ENCODE measurements at places on chromosomes 1 and 21.

GRCh38 chr1:67629370-67630075, 55.5 kb upstream of the GADD45A start:
- DNase-seq, result no peak

GRCh38 chr1:18991585-18991984, 35.1 kb upstream of the IFFO2 start:
- DNase-seq, result no peak

- no peak for DNase-seq
These were observed 9.9 kb upstream of the HAO2 start for GRCh38 chr1:119358636-119359035.

- no peak for DNase-seq
These were observed 10.4 kb downstream of the RPL11 start for GRCh38 chr1:23701996-23702395.

DNA sequence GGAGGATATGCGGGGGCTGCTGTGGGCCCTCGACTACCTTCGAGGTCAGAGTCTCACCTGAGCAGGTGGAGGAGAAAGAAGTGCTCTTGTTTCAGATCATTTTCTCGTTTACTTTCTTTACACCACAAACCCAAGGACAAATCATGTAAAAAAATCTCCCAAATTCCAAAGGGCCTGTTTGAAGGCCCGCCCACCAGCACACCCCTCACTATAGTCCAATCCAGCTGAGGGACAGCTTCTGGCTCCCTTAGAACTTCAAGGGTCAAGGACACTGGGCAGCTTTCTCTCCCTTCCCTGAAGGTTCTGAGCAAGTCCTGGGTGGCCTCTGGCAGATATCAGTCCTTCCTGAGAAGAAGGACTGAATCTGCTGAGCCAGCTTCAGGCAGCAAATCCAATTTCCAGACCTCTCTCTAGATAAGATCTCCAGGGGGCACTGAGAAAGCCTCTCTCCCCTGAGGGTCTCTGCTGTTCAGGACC, 5.5 kb downstream of the STK40 start:
- DNase-seq, result no peak

- DNase-seq, result no peak
These were observed 91.8 kb upstream of the KAZN start for GRCh38 chr1:14506471-14507255.

- no peak for DNase-seq
These were observed 158.8 kb upstream of the SGIP1 start for GRCh38 chr1:66375125-66375524.

GRCh38 chr1:42886800-42887199, 40.4 kb downstream of the ZNF691 start:
- no peak for DNase-seq

GRCh38 chr1:177355575-177355974, 184.8 kb downstream of the BRINP2 start:
- no peak for DNase-seq

DNA sequence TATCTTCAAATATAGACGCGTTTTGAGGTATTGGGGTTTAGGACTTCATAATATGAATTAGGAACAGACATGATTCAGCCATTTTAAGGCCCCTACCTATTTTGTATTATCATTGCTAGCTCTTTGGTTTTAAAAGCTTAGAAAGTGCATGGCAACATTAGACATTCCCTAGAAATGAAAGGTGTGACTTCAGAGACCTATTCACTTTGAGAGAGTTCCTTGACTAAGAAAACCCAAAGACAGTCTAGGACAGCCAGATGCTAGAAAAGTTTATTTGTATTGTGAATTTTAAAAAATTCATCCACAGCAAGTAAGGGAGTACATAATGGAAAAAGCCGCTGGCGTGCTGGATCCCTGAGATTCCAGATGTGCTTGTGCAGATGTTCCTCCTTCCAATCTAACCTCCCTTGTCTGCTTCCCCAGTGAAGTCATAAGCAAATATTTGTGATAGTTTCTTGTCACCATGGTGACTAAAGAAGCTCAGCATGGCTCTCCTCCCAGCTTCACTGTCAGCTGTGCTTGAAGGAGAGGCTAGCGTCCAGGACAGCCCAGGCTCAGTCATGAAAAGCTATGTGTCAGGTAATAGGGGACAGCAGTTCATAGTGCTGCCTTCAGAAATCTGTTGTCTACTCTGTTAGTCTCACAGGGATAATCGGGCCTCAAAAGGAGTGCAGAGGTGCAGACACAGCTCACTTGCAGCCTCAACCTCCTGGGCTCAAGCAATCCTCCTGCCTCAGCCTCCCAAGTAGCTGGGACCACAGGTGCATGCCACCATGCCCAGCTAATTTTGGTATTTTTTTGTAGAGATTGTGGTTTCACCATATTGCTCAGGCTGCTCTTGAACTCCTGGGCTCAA, 34.8 kb downstream of the KPNA6 start:
- peak; percentile 38 for DNase-seq

DNA sequence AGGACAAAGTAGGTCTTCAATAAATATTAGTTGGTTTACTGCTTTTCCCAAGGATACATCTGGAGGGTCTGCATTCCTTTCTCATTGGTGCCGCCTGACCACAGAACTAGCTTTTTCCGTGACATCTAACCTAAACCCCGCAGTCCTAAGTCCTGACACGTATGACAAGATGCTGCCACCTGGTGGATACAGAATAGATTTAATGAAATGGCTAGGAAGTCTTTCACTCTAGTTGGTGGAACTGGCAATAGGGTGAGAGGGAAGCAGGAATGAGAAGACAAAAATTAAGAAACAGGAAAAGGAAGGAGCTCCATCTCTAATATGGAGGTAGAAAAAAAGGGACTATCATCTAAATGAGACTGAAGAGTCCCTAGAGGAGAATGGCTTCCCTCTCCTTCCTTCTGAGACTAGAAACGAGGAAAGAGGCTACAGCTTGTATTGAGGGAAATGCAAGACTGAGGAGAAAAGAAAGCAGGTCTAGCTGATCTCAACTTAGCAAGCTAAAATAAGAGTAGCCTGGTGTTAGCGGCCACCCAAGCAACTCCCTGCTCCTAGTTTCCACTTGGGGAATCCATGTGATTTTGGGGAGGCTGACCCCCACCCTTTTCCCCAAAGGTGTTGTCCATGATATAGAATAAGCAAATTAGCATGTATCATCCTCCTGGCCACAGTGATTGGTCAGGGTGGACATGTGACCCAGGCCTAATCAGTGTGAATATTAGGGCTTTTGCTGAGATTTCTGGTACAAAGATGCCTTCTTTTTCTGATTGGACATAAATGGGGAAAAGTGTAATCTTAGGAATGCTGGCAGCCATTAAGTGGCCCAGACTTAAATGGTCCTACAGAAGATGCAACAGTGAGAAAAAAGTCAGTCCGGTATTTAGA, 5.9 kb downstream of the RFX5 start:
- no peak for DNase-seq

DNA sequence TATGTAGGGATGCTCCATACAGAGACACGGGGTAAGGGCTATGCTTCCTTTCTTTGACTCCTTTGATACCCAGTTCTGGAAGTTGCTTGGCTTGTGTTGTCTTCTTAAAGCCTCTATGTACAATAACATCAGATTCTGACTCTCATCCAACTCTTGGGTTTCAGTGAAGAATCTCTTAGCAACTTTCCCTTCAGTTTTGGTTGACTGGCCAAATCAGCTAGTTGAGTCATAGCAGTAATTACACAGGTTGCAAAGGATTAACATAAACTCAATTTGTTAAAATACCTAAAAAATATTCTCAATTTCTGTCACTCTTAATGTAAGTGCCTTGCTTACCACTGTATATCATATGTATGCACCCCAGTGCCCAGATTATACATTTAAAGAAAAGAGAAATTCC, 9.2 kb downstream of the CD1E start:
- DNase-seq, result no peak

DNA sequence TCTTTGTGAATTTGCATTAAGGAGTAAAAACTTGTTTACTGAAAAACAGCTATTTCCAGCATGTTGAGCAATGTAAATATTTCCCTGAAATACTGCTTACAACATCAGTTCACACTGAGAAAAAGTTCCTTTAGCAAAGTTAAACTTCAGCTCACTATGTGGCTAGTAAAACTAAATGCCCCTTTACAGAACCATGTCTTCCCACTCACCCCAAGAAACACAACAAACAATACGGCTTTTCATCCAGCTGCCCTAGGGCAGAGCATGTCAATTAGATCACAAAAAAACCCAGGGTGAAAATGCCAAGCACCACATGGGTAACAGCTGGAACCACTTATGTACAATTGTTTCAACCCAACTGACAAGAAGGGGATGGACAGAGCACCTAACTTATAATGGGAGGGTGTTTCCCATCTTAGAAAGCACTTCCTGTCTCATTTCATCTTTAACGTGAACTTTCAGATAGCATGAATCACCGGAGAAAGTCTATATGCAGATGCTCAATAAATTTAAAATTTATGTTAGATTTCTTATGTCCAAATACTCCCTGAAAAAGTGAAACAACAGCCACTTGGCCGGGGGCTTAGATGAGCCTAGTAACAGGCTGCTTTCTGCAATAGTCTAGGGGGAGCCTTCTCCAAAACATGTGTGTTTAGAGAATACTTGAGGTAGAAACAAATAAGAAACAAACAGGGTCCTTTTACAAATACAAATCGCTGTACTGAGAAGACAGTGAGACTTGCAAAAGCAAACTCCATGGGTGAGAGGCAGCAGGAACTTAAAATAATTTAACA, 6.6 kb downstream of the NID1 start:
- DNase-seq, result no peak

DNA sequence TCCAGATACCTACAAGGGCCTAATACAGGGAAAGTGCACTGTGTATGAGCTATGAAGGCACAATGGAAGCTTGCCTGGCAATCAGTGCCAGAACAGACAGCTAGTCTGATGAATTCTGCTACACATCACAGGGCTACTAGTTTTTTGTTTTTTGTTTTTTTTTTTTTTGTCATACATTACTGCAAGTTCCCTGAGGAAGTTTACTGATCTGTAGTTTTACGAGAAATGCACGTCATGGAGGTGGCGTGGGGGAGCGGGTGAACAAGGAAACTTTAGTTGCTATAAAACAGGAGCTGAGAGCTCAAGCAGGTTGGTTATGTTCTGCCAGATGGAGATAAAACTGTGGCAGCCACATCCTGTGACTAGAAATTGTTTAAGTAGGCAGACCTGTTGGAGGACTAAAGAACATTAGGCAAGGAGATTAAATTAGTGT, 17.7 kb downstream of the PTPRC start:
- DNase-seq, result no peak

DNA sequence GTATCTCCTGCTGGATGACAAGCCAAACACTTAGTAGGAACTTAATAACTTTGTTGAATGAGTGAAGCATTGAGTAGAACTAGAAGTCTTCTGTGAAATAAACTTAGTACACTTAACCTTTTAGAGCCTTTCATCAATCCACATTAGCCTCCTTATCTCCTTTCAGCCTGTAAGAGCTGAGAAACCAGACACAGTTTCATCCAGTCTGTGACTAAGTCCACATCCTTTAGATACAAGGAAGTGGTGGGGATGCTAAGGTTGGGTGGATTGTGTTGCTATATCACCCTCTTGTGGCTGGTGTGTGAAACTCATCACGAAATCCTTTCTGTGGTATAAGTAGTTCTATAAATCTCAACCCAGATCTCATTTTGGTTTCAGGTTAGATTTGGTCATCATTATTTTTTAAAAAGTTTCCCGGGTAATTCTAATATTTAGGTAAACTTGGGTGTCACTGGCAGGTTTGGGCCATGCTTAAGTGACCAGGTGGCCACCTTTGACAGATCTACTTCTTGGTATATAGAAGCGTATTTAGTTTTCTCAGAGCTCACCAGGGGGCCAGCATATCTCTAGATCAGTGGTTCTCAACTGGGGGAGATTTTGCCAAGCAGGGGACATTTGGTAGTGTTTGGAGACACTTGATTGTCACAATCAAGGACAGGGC, 27.8 kb upstream of the CD84 start:
- no peak for DNase-seq

GRCh38 chr1:97489834-97490233, 431.0 kb downstream of the DPYD start:
- no peak for DNase-seq

- no peak for DNase-seq
These were observed 9.9 kb downstream of the MYOM3 start for GRCh38 chr1:24101796-24102586.

GRCh38 chr1:243926803-243927245, 76.8 kb upstream of the AKT3 start:
- no peak for DNase-seq

DNA sequence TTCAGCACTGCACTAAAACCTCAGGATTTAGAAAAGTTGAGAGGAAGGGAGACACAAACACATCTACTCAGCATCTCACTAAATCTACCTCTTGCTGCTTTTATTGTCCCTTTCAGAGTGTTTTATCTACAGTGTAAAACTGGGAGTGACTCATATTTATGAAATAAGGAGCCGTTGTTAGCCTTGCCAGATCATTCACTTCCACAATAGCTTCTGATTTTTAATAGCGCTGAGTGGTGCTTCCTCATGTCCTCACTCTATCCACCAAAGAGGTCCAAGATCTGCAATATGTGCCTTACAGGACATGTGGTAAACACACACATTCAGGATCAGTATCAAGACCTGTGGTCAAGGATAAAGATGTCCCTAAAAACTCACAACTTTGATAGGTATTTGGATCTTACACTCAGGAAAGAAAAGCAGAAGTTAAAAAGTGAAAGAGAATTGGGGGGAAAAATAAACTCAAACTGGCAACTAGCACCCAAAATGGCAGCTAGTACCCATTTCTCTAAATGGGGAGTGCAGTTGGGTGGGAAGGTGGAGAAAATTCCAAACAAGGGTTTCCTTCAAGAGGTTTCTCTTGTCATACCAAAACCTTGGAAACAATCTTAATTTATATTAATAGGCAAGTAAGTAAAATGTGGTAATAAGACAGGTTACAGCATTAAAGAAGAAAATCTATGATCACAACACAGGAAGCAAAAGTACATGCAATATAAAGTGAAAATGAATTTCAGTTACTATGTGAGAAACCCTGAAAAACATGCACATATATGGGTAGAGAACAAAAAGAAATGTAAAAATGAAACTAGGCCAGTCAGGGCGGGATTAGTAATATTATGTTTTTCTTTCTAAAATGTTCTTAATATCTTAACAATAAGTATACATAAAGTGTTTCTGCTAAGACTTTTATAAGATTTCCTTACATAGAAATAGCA, 15.9 kb downstream of the DUSP10 start:
- no peak for DNase-seq

DNA sequence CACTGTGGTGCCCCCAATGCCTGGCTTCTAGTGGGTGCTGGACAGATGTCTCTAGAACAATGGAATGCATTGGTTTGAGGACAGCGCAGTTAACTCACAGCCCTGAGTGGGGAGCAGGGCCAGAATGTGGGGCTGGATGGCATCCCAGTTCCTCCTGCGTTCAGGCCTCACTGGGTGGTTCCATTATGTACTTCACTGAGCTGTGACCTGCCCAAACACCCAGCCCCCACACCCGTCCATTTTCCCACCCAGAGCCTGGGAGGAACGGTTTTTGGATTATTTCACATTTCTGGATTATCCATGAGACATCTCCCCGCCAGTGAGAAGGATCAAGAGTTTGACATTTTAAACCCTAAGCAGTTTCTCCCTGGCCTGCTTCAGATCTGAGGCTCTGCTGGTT, 55.3 kb upstream of the WASF2 start:
- DNase-seq, result no peak

GRCh38 chr1:1121611-1122077, 5.8 kb upstream of the C1orf159 start:
- DNase-seq, result no peak

GRCh38 chr1:231936983-231937775, 310.6 kb downstream of the DISC1 start:
- DNase-seq, result no peak

GRCh38 chr1:41800311-41800829, 118.4 kb downstream of the HIVEP3 start:
- no peak for DNase-seq

GRCh38 chr1:165168467-165168866, 188.0 kb downstream of the LMX1A start:
- no peak for DNase-seq

GRCh38 chr1:217528271-217528670, 102.6 kb downstream of the GPATCH2 start:
- no peak for DNase-seq
